NCI-H748 treated with DMSO at 0.1 percent for 48 hours (cell line): ENCODE measurements at places on chromosomes 12 and 14.

- no peak for DNase-seq
Measured at GRCh38 chr12:40154381-40154780, 48.5 kb upstream of the SLC2A13 start.

GRCh38 chr12:58206876-58207275 lies 265.5 kb downstream of the ATP23 start:
- no peak for DNase-seq

- no peak for DNase-seq
Measured at GRCh38 chr14:39890026-39890425, 457.8 kb upstream of the FBXO33 start.

- DNase-seq: no peak
Measured at GRCh38 chr12:124716208-124717130, 147.2 kb downstream of the SCARB1 start.

GRCh38 chr12:55842681-55843429 lies at the start of gene MMP19:
Gene MMP19 (minus strand): TSS chr12:55842936. CDS start chr12:55842830, 106 bp downstream.
- no peak for DNase-seq

- no peak for DNase-seq
Measured at GRCh38 chr14:47763188-47763854, 87.9 kb upstream of the MDGA2 start.

GRCh38 chr12:29425722-29426121 lies 44.8 kb upstream of the ERGIC2 start:
- DNase-seq: no peak

DNA sequence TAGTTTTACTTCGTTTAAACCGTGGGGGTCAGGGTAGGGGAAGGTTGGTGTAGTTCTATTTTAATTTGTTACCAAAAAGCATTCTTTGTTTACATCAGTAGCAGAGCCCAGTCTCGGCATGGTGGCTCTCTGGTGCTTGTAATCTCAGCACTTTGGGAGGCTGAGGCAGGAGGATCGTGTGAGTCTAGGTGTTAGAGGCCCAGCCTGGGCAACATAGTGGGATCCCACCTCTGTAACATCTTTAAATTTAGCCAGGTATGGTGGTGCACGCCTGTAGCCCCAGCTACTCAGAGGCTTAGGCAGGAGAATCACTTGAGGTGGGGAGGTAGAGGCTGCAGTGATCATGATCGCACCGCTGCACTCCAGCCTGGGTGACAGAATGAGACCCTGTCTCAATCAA lies 2.2 kb downstream of the LRRC43 start:
- no peak for DNase-seq

DNA sequence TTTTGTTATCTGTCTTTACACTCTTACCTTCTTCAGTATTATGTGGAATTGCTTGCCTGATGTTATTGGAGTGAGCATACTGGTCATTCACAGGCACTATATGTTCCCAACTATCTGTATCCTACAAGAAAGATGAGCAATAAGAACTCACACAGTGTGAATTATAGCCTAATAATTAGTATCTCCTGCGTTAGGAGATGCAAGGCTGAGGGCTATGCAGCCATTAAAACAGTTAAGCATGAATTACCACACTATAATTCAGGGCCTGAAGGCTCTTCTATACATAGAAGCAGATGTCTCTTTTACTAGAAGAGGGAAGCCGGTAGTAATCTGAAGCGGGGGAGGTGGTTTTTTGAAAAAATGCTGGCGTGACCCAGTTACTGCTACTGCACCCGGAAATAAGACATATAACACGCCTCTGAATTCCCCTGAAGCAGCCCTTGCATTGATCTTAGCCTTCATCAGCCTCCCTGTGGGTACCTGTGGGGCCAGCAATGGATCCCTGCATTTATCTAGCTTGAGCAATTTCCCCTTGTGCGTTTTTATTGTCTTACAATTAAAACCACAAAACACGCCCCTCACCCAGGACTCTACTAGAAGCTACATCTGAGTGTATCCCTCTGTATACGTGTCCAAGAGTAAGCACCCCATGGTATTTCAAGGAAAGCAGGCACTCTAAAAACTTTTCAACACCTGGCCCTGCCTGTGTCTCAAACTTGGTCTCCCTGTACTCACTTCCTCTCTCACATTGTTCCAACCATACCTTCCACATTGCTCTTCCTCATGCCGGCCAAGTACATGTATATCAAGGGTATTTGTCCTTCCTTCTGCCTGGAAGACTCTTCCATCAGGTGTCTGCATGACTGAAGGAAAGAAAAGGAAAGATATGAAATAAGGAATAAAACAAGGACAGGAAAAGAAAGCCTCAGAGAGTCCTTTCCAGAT lies 210.9 kb upstream of the ARID2 start:
- DNase-seq: no peak

- DNase-seq: no peak
Measured at GRCh38 chr12:109169686-109170085, 53.3 kb downstream of the ACACB start.

GRCh38 chr14:31278883-31279282 lies 71.3 kb upstream of the HECTD1 start:
- no peak for DNase-seq

DNA sequence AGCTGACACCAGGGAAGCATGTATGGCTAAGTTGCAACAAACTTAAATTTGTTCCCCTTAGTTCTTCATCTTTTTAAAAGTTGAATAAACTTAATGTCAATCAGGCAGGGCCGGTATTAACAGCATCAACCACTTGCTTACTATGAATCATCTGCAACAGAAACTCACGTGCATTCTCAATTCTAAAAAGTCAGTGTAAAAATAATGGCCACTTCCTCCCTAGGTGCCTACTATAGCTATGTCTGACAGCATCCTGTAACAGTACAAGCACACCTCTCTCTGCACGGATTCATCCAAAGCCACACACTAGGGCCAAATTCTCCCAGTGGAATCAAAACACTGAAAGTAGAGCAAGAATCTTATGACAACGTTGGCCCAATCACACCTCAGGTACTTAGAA lies 48.6 kb downstream of the PPP1R36 start:
- DNase-seq: no peak

DNA sequence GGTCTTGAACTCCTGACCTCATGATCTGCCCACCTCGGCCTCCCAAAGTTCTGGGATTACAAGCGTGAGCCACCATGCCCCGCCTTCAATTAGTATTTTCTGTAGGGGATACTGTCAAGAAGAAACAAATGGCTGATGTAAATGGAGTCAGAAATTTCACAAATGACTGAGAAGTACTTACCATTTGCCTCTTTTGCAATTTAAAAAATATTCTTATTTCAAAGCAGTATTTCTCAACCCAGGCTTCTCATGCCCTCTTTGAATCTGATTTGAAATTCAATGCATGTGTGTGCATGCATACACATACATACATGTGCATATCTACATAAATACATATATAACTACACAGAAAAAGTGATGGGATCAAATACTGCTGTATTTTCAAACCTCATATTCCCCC lies 4.4 kb downstream of the PSMA6 start:
- no peak for DNase-seq

- no peak for DNase-seq
Measured at GRCh38 chr12:110860833-110861296, 14.1 kb downstream of the CCDC63 start.

GRCh38 chr12:3750616-3751015 lies 2.3 kb downstream of the CRACR2A start:
- DNase-seq: no peak

DNA sequence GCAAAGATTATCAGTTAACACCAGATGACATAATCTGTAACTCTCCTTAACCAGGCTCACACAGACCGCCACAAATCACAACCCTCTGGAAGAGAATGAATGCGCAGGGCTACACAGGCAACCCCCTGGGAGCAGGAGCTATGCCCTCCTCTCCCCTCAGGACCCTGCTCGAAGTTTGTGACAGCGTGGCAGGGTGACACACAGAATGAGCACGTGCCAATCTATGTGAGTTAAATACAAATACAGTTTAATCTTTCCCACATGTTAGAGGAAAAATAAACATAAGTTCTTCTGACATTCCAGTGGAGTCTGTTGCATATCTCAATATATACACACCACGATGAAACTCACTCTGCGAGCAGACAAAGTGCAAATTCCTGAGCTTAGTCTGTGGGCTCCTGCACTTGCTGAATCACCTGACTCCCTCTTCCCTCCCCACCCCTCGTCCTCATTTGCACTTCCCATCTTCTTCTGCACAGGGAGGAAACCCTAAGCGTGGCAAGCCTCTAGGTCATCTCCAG lies 37.6 kb downstream of the BCAT1 start:
- DNase-seq: no peak

DNA sequence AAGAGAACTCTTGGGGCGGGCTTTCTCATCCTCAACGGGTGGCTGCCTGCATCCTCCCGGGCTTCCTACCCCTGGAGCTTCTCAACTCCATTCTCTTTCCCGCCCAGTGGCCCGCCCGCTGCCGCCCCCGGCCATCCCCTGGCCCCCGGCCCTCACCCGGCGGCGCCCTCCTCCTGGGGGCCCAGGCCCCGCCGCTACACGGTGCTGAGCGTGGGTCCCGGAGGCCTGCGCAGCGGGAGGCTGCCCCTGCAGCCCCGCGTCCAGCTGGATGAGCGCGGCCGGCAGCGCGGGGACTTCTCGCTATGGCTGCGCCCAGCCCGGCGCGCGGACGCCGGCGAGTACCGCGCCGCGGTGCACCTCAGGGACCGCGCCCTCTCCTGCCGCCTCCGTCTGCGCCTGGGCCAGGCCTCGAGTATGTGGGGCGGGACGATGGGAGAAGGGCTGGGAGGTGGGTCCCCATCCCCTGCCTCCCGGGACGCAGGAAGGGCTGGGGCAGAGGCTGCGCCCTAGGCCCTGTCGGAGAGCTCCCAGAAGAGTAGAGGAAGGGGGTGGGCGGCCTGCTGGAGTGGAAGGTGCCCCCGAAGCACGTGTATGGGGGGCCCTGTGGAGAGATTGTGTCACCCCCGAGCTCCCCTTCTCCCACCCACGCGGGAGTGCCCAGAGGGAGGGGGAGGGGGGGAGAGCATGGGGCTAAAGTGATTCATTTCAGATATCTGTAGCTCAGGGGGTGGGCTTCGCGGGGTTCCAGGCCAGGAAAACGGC lies 1.5 kb downstream of the LAG3 start:
- no peak for DNase-seq
